ENCODE measurements at places on chromosomes 11 and 22.
A peak's percentile ranks its signal among the peaks of the same experiment; 100 is the strongest.

- no peak for DNase-seq
These were observed 3.8 kb downstream of the MUC5AC start for GRCh38 chr11:1161410-1162137.

- no peak for DNase-seq
These were observed 15.9 kb upstream of the OR6M1 start for GRCh38 chr11:123822032-123822431.

DNA sequence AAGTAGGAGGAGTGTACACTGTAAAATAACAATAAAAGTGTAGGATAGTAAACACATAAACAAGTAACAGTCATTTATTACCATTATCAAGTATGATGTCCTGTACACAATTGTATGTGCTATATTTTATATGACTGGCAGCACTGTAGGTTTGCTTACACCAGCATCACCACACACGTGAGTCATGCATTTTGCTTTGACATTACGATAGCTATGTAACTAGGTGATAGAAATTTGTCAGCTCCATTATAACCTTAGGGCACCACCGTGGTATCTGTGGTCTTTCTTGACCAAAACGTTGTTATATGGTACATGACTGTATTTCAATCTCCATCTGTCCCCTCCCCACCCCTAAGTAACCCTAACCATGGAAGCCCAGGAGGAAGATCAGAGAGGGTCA lies 1.1 kb downstream of the DNAL4 start:
- no peak for DNase-seq

DNA sequence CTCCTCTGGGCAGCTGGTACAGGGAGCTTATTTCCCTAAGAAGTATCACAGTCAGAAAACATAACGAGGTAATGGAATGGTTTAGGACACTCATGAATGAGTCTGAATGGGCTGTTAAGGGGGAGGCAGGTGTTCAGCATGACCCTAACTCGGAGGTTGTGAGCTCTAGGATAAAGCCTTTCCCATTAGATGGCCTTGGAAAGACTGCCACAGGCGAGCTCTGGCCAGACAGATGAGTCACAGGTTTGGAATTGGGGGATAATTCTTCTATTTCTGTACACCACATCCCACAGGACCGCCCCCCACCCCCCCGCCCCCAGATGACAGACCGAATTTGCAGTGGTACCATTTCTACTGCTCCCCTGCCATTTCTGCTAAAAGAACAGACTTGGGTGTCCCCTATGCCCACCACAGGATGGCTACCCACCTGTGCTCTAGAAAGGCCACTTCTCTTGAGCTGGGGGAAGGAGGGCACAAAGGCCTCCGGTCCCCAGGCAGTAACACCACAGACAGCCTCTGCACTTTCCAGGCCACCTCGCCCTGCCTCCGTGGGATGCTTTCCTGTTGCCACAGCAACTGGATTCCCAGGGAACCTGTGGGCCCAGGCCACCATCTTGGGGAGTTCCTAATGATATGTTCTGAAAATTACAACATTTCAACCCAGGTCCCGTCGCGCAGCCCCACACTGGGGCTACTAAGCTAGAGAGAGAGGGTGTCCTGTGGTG lies 76.7 kb downstream of the TRIM29 start:
- no peak for DNase-seq

DNA sequence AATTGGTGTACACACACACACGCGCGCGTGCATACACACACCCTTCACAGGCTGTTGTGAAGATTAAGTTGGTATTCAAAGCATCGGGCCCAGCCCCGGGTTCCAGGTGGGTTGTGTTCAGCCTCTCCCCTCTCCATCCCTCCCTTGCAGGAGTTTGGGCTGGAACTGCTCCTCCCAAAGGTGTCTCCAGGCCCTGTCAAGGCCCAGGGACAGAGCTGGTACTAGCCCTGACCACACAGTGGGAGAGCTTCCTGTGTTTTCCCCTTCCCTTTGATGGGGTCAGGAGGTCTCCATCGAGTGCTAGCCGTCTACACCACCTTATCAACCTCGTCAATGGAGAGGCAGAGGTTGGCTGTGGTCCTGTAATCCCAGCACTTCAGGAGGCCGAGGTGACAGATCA lies 36.5 kb upstream of the CSNK1E start:
- no peak for DNase-seq

GRCh38 chr22:38452373-38453065 lies 2.5 kb downstream of the KCNJ4 start:
- DNase-seq = peak; percentile 61

GRCh38 chr11:16945671-16946469 lies 68.3 kb downstream of the PLEKHA7 start:
- peak; percentile 70 for DNase-seq

DNA sequence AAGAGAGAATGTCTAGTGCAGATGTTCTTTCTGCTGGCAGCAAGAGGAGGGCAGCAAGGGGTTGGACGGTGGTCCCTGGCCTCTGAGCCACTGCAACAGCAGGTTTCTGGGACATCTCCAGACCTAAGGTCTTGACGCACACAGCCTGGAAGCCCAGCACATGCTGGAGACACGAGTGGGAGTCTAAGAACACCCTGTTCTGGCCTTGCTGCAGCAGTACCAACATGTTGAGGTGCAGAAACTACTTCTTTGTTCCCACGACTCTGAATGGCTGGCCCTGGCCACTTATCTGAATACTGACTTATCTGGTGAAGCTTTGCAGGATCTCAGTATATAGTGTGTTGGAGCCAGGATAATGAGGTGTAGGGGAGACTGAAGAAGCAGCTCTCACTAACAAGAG lies 6.8 kb downstream of the MICAL2 start:
- DNase-seq = peak; percentile 78

- DNase-seq = no peak
These were observed 3.4 kb downstream of the MALAT1 start for GRCh38 chr11:65502274-65502554.

- no peak for DNase-seq
These were observed 14.0 kb downstream of the RPUSD4 start for GRCh38 chr11:126197277-126197939.

GRCh38 chr11:65745049-65745448 lies 24.5 kb upstream of the RNASEH2C start:
- DNase-seq = no peak

DNA sequence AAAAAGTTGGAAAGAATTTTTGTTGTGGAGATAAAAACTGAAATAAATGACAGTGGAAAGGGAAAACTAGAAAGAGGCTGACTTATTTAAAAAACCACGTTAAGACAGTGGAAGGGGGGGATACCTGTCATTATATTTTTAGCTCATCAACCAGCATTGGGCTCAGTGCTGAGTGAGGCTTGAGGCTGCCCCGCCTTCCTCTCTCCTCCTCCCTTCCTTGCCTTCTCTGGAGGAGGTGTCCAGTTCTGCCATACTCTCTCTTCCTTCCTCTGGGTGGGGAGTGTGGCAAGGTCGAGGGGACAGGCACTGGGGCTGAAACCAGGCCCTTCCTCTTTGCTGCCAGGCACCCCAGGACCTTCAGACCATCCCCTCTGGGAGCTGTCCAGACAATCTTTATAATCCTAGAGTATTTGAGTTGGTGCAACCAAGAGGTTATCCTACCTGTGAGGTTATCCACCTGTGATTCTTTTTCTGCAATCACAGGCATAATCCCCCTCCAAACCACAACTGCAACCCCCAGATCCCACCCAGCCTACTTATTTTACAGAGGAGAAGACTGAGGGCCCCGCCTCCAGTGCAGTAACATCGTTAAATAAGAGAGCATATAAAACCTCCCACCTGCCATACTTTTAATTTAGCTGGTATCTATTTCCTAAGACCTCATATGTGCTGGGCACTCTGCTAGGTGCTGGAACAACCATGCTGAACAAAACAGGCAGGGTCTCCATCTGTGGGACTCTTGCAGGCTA lies 578.5 kb downstream of the BUD13 start:
- no peak for DNase-seq

DNA sequence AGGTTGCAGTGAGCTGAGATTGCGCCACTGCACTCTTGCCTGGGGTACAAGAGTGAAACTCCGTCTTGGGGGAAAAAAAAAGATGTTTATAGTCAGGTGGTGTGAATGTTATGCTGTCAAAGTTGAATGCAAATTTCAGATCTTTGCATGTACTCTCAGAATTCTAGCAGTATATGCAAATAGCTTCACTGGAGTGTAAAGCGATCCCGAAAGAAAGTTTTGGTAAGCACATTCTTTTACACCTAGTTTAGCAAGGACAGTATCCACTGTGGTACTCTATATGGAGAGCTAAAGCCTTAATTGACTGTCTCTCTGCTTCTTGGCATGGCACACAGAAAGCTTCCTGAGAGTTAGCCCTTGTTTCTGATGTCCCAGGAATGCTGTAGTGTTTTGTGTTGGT lies 4.0 kb downstream of the JAM3 start:
- DNase-seq = no peak

DNA sequence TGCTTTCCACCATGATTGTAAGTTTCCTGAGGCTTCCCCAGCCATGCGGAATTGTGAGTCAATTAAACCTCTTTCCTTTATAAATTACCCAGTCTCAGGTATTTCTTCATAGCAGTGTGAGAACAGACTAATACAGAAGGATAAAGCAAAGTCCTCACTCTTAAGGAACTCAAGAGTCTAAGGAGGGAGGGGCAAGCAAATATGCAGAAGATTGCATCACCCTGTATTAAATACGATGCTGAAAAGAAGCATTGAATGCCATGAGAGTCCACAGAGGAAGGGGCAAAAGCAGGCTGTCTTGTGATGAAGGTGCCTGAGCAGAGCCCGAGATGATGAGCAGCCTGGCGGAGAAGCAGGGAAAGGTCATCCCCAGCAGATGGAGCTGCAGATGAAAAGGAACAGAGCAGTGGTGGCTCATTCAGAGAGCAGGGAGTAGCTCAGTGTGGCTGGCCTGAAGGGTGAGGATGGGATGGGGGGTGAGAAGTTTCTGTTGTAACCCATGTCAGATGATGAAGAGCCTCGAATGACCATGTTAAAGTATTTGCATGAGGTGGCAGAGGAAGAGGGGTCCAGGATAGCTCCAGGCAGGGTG lies 6.3 kb upstream of the IZUMO1R start:
- no peak for DNase-seq

GRCh38 chr22:39988386-39989114 lies 6.2 kb upstream of the FAM83F start:
- no peak for DNase-seq

- DNase-seq = no peak
These were observed 3.5 kb downstream of the ADM start for GRCh38 chr11:10308201-10308954.

DNA sequence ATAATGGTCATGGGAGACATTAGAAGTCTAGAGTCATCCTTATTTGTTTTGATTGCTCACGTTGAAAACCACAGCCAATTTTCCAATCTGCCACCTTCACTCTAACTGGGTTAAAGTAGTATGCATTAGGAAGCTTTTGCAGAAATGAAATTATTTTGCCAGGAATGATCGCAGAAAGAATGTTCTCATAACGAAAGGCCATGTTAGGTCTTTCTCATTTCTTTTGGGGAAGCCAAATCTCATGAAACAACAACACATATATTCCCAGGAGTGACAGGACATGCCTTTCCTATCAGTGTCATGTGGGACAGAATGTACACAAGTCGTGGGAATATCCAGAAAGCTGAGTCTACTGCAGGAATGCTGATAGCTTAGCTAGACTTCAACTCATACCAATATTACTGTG lies 386.3 kb downstream of the AASDHPPT start:
- DNase-seq = no peak

GRCh38 chr22:42596863-42597530 lies 17.7 kb downstream of the POLDIP3 start:
- no peak for DNase-seq
